Thyroid gland (tissue), 4 donors: ENCODE measurements at places on chromosomes 5 and 9. TPM values are rescaled to one million over a fixed set of nuclear protein-coding genes. Genes with fewer than 3 reads are reported as not detected.

The SHROOM1 gene
- total RNA-seq: 21.4 TPM

The IFNK gene
- total RNA-seq: not detected

The ARID3C gene
- total RNA-seq: not detected

The DDX4 gene
- not detected for total RNA-seq

The SLC22A4 gene
- not detected for total RNA-seq

DNA sequence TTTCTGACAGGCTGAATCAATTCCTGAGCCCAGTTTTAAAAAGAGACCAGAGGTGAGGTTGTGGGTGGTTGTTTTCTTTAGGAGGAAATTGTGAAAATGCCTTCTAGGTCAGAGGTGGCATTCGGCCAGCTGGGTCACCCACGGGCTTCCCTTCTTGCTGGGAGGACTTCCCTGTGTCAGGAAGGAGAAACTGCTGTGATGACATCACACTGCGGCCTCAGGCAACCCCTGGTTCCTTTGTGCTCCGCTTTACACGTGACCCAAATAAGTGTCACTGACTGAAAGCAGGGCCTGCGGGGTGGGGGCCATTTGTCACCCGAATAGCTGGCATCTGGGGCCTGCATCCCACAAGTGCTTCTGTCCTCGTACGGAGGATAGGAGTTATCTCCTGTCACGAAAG lies 39.7 kb downstream of the FABP6 start:
- DNase-seq: peak; percentile 89

- DNase-seq: no peak
These were observed 58.7 kb upstream of the SMIM32 start for GRCh38 chr5:136251502-136252169.

DNA sequence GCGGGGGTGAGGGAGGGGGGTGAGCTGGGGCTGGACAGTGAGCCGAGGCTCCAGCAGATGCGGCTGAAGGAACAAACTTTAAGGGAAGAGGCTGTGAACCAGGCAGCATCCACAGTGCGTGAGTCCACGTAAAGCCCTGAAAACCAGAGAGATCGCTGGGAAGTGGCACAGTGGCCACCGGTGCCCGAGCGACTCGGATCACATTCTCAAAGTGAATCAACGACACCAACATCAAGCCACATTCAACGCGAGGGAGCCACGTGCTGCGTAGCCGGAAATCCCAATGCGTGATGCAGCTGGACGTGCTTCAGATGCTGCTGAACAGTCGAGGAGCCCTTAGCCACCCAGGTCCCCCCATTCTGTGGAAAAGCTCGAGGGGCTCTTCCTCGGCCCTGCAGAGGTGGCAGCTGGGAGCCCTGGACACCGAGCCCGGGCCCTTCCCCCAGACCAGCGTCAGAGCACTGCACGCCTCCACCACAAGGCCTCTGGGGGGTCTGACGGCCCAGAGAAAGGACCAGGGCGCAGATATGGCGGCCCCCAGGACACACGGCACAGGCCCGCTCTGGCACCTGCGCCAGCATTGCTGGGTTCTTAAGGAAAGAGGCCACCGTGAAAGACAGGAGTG lies 53.7 kb upstream of the EXOC3 start:
- DNase-seq: no peak

- no peak for DNase-seq
These were observed 8.9 kb downstream of the LARS1 start for GRCh38 chr5:146173597-146173996.

DNA sequence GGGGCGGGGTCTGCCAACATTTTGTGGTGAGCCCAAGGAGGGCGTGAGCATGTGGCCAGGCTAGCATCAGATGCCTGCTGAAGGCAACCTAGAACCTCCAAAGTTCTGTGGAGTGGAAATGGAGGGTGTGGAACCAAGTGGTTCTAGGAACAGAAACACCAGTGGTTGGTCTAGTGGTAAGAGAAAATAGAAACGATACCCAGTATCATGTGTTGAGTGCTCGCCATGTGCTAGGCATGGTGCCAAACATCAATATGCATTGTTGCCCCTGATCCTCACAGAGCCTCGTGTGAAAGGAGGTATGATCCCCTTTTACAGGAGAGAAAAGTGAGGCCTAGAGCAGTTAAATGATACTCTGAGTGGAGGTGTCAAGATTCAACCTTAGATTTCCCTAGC lies 31.5 kb upstream of the MVB12B start:
- DNase-seq: no peak

GRCh38 chr9:129875181-129875611 lies 39.9 kb downstream of the USP20 start:
- no peak for DNase-seq

DNA sequence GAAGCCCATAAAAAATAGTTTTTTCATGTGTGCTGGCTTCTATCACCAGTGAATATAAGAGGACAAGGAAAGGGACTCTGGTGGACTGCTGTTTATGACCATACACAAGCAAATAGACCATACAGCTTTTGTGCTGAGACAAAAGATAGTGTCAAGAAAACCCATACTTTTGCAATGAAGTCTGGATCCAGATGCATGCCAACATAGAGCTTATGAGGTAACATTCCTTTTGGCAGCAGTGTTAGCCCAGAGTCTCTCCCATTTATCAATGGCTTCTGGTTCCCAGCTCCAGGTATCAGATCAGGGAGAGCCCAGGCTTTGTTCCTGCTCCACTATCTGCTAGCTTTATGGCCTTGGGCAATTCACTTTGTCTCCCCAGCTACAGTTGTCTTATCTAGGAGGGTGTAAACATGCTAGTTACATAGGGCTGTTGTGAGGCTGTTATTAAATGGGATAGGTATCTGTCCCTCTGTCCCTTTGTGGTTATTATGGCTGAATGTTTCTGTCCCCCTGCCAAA lies 55.6 kb downstream of the CCDC192 start:
- DNase-seq: no peak

- no peak for DNase-seq
These were observed 711 bp downstream of the MRPL50 start for GRCh38 chr9:101397746-101398067.

GRCh38 chr9:104088416-104088815 lies 5.7 kb upstream of the SMC2 start:
- no peak for DNase-seq

DNA sequence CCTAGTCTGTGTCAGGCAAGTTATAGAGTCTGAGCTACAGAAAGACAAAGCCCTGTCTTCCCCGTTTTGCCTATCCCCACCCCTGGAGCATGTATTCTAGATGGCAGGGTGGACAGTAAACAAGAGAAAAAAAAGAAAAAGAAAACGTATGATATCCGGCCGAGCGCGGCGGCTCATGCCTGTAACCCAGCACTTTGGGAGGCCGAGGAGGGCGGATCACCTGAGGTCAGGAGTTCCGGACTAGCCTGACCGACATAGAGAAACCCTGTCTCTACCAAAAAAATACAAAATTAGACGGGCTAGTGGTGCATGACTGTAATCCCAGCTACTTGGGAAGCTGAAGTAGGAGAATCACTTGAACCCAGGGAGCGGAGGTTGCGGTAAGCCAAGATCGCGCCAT lies 523.0 kb upstream of the CDH9 start:
- no peak for DNase-seq

GRCh38 chr5:113474100-113474728 lies 14.0 kb downstream of the MCC start:
- DNase-seq: no peak

- DNase-seq: no peak
These were observed 98.1 kb upstream of the CCDC112 start for GRCh38 chr5:115394531-115394930.

- DNase-seq: peak; percentile 25
These were observed 43.1 kb downstream of the SPATA31D1 start for GRCh38 chr9:82031538-82032280.

DNA sequence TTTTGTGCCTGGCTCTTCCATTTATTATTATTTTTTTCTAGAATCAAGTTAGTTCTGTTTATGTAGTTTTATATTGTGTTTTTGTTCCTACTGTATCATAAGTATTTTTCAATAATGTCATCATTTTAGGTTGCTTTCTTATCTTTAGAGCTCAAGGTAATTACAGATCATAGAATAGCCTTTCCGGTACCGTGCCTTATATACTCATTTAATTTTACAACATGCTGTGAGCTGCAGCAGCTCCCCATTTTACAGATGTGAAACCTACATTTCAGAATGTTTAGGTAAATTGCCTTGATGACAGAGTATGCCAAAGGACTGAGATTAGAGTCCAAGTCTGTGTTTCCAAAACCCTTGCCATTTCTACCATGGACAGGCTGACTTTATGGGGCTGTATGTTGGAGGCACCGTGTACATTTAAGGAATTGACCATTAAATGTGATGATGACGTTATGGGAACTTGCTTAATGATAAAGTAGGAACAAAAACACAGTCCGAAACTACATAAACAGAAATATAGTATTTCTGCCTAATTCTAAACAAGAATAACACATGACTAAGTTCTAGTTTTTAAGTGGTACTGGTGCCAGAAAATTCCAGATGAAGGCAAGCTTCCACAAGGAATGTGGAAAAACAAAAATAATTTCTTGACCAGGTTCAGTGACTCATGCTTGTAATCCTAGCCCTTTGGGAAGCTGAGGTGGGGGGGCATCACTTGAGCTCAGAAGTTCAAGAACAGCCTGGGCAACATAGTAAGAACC lies 97.7 kb downstream of the IQGAP2 start:
- DNase-seq: no peak
